Mammary epithelial cell (primary cell): ENCODE measurements at places on chromosomes 5 and 9. TPM values are rescaled to one million over a fixed set of nuclear protein-coding genes. Genes with fewer than 3 reads are reported as not detected.

PCDHGB7 gene
- total RNA-seq, result 6.2 TPM

RANBP3L gene
- not detected for total RNA-seq

GDNF gene
- 0.17 TPM for total RNA-seq

EGFL7 gene
- total RNA-seq, result 2.8 TPM

CAMK2A gene
- total RNA-seq, result 0.37 and 0.45 TPM in 2 replicates

STC2 gene
- 133 and 200 TPM in 2 replicates for total RNA-seq

CTSV gene
- total RNA-seq, result 41.3 and 101 TPM in 2 replicates

PKN3 gene
- total RNA-seq, result 0.33 TPM

TJP2 gene
- 58.0 and 109 TPM in 2 replicates for total RNA-seq

RLN2 gene
- total RNA-seq, result not detected

HAVCR2 gene
- total RNA-seq, result not detected in 2 replicates

ADGRD2 gene
- 0.52 TPM in 1 of 2 replicates, not detected in the other for total RNA-seq

CNTFR gene
- total RNA-seq, result not detected in 2 replicates

PAX5 gene
- total RNA-seq, result not detected

SHOC1 gene
- 0.05 and 0.07 TPM in 2 replicates for total RNA-seq

HTR4 gene
- not detected for total RNA-seq

ADRB2 gene
- total RNA-seq, result 14.8 and 21.1 TPM in 2 replicates

- peak; percentile 27 for DNase-seq
Measured at GRCh38 chr5:167688341-167689130, 602.9 kb upstream of the WWC1 start.

GRCh38 chr5:151345808-151346478 is 1.4 kb downstream of the SLC36A2 start:
- DNase-seq, result peak; percentile 21

DNA sequence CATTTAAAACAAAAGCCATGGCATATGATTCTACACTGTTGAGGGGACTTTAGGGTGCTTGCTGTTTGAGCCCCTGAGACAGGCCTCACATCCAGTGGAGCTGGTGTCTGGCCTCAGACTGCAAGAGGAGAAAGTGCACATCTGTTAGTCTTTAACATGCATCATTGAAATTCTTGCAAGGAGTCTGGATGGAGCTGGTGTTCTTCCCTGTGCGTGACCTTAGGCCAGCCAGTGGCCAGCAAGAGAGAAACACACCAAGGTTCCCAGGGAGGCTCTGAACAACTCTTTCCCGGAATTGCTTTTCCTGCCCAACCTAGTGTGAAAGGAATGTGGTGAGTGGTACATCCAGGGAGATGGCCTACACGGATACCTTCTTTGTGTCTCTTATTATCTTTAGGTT is 282.8 kb upstream of the TNC start:
- no peak for DNase-seq

DNA sequence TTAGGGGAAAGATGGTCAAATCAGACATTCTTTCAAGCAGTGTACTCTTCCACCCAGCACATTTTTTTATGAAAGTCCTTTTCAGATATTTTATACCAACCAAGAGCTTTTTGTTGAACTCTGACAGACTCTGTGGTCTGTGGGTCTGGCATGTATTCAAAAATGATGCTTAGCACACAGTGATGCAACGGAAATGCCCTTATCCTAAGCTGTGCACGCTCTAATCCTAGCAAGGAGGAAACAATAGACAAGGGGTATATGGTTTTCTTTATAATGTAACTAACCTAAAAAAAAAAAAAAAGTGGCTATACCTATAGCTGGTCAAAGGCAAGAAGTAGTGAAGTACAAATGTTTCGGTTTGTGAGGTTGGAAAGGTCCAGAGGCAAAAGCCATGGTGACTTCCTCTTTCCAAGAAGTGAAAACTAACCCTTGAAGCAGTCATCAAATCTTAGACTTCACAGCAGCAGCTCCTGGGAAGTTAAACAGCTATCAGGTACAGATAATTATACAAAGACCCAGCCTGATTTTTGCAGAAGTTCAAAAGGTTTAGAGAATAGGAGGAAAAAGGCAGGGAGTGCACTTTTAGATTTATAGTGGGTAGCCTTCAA is 82.5 kb downstream of the SEMA6A start:
- DNase-seq, result peak; percentile 90

- no peak for DNase-seq
Measured at GRCh38 chr5:138949988-138950387, 74.9 kb upstream of the LRRTM2 start.

GRCh38 chr9:113543296-113543981 is 79.9 kb downstream of the RGS3 start:
- DNase-seq, result no peak

DNA sequence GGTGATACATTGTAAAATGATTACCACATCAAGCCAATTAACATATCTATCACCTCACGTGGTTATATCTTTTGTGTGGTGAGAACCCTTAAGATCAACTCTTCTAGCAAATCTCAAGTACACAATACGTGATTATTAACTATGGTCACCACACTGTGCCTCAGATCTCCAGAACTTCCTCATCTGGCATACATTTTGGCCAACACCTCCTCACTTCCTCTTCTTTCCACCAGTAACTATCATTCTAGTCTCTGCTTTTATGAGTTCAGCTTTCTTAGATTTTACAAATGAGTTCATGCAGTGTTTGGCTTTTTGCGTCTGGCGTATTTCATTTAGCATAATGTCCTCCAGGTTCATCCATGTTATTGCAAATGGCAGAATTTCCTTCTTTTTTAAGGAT is 35.8 kb downstream of the PRKACG start:
- DNase-seq, result no peak

DNA sequence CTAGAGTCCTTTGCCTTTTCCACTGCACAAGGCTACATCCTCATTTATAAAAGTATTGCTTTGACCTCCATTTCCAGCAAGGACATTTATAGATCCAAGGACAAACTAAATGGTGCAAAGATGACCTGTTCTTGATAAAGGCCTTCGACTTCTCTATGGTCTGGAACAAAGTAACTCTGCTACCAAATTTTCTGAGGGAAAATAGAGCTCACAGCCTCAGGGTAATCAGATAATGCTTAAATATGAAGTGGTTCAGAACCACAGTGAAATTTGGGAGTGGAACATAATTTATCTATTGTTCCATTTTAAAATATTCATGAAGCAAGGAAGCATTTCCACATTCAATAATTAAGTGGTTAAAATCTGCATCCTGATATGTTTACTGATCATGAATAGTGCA is 137.5 kb downstream of the TTLL11 start:
- DNase-seq, result no peak

DNA sequence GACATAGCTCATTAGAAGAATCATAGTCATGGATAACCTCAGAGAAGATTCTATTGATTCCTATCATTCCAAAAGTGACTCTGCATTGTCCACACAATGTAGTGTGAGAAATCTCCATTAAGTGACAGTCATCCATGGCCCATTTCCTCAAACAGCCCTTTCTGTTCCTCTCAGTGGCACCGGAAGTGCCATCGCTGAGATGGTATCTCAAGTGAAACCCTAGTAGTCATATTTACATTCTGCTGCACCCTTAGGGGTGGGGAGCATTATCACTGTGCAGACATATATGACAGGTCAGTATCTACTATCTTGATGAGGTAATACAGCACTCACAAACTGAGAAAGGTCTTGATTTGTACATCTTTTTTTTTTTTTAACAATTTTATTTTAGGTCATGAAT is 55.4 kb upstream of the MIER3 start:
- DNase-seq, result no peak

DNA sequence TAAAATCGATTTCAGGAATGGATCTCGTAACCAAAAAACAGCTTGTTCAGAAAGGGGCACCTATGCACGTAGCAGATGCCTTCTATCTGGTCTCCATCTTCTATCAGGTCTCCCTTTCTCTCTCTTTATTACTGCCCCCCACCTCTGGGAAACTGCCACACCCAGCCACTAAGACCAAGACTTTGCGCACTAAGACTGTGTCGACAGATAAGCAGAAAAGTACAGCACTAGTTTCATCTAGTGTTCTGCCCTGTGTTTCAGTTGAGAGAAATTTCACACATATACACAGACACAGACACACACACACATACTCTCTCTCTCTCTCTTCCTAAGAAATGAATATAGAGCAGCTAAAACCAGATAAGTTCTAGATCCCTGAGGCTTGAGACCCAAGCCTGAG is 210.1 kb upstream of the MAP3K1 start:
- DNase-seq, result no peak

DNA sequence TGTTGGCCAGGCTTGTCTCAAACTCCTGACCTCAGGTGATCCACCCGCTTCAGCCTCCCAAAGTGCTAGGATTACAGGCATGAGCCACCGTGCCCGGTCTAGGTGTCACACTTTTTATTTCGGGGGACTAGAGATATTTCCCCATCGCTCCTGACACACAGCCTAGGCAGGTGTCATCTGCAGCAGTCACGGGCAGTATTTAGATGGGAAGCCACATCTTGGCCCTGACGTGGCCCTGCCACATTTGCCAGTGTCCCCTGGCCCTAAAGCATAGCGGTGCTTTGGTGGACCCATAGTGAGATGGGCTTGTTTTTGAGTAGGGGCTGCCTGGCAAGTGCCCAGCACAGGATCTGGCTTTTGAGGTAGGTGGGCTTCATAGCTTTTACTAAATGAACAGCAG is 45.0 kb upstream of the LRRTM2 start:
- no peak for DNase-seq

- DNase-seq, result no peak
Measured at GRCh38 chr5:157679801-157680200, 8.5 kb downstream of the C5orf52 start.

- no peak for DNase-seq
Measured at GRCh38 chr9:135864447-135865049, 42.8 kb downstream of the CAMSAP1 start.

- no peak for DNase-seq
Measured at GRCh38 chr5:180294411-180294810, 2.5 kb upstream of the MAPK9 start.

DNA sequence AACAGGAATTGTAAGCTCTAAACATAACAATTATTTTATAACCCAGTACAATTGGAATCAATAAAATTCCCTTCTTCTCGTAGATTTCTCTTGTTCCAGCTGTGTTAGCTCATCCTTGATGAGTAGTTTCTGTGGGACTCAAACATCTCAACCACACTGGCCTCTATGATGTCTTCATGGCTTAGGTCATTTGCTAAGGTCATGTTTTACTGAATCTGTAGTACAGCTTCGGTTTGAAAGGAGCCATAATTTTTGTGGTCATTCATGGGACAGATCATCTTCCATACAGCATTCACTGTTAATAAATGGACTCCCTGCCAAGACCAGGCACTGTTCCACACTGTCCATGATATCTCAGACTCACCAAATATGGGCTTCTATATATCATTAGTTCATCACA is 369.0 kb upstream of the RFX3 start:
- DNase-seq, result no peak

GRCh38 chr9:126153382-126153781 is 173.2 kb upstream of the MVB12B start:
- DNase-seq, result no peak

DNA sequence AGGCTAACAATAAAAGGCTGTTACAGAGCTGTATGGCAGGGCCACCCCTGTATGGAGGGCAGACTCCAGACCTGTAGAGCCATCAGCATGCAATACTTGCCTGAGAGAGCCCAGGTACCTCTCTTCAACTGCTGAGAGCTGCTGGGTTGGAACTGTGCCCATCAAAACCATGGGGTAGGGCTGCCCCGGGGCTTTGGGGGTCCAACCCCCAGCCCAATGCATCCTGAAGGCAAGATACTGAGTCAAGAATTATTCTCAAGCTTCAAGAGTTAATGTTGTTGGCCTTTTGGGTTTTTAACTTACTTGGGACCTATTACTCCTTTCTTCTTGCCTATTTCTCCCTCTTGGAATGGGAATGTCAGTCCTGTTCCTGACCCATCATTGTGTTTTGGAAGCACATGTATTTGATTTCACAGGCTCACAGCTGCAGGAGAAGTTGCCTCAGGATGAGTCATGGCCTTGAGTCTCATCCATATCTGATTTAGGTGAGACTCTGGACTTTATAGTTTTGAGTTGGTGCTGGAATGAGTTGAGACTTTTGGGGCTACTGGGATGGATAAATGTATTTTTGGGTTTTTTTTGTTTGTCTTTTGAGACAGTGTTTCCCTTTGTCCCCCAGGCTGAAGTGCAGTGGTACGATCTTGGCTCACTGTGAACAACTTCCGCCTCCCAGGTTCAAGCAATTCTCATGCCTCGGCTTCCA is 21.0 kb upstream of the CDK7 start:
- DNase-seq, result peak; percentile 54

- DNase-seq, result no peak
Measured at GRCh38 chr9:136079211-136079915, 15.7 kb downstream of the NACC2 start.

GRCh38 chr5:137572042-137572695 is 73.0 kb upstream of the SPOCK1 start:
- no peak for DNase-seq

GRCh38 chr9:136605988-136606660 is 56.6 kb upstream of the EGFL7 start:
- DNase-seq, result no peak

DNA sequence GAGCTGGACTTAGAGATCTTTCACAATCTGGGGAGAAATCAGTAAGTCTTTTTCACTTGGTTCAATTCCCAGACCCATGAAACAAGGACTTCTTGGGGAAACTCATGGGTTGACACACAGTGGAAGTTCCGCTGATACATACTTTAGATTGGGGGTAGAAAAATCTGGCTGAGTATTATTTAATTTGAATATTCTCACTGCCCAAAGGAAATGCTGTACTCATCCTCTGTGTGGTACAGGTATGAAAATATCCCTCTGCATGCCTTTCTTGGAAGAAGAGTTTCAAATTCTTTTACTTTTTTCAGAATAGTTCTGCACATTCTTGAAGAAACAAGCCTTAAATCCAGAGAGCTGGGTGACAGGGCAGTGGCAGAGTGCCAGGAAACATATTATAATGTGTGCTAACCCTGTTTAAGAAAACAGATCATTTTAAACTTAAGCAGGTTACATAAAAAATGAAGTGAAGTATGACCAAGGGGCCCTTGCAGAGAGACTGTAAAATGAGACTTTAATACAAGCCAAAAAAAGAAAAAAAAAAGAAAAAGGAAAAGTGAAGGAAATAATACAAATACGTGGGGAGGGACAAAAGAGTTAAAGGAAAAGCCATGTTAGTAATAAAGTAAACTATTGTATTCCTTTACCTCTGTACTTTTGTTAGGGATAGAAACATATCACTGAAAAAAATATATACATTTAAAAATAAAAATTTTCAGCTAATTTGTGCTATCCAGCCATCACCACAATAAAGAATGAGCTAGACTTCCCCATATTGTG is 173.4 kb upstream of the NR3C1 start:
- DNase-seq, result peak; percentile 65

GRCh38 chr5:6504677-6505415 is 56.2 kb downstream of the UBE2QL1 start:
- DNase-seq, result peak; percentile 8

- DNase-seq, result no peak
Measured at GRCh38 chr5:15338546-15338945, 161.4 kb upstream of the FBXL7 start.

- no peak for DNase-seq
Measured at GRCh38 chr9:110136802-110137201, 71.2 kb downstream of the C9orf152 start.

DNA sequence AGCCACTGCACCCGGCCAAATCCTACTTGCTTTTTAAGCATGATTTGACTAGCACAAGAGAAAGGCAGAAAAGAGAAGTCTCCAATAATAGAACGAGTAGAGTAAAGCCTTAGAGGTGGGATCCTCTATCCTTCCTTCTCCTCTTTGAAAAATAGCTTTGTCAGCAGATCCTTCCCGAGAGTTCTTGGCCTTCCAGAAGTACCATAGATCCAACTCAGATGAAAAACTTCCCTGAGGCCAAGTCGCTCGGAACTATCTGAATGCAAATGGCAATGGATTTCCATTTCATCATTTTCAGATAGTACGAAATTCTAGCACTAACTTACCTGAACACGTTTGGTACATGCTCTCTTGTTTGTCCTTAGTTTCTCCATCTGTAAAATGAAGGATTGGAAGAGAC is 52.0 kb upstream of the SLIT3 start:
- DNase-seq, result no peak

- DNase-seq, result peak; percentile 80
Measured at GRCh38 chr9:130857864-130858738, 23.0 kb downstream of the ABL1 start.
